A549 treated with Hydrocortisone at 1 μM for 4 hours (cell line): ENCODE measurements at places on chromosomes 3 and 15. TPM values are rescaled to one million over a fixed set of nuclear protein-coding genes. Genes with fewer than 3 reads are reported as not detected.

Gene UPK1B
- total RNA-seq, result 9.6 to 14.3 TPM (median 11.9 TPM) in 5 replicates

Gene CCDC80
- 39.4 to 77.3 TPM (median 60.3 TPM) in 5 replicates for total RNA-seq

Gene NSMCE3
- total RNA-seq, result 14.3 to 16.7 TPM (median 14.5 TPM) in 5 replicates

Gene ITIH1
- total RNA-seq, result not detected in 5 replicates

Gene CCDC13
- total RNA-seq, result 0.30 to 0.54 TPM (median 0.35 TPM) in 5 replicates

Gene PLA2G4B
- total RNA-seq, result 0.90 to 2.6 TPM (median 1.6 TPM) in 5 replicates

Gene CCDC191
- total RNA-seq, result 1.4 to 2.4 TPM (median 1.5 TPM) in 5 replicates

Gene PLSCR5
- not detected in 5 replicates for total RNA-seq

Gene SLC24A1
- 2.9 to 5.2 TPM (median 4.9 TPM) in 5 replicates for total RNA-seq

Gene CNTN6
- not detected in 5 replicates for total RNA-seq

Gene AZI2
- total RNA-seq, result 40.2 to 42.2 TPM (median 41.2 TPM) in 5 replicates

Gene TMCO5A
- total RNA-seq, result not detected in 5 replicates

Gene GP5
- total RNA-seq, result not detected in 5 replicates

Gene DZIP1L
- 9.1 to 13.9 TPM (median 10.3 TPM) in 5 replicates for total RNA-seq

Gene GPR171
- not detected in 5 replicates for total RNA-seq

Gene GOLGA6B
- total RNA-seq, result 0.06 to 0.09 TPM in 2 of 5 replicates, not detected in the others

Gene GOLGA8T
- 0.91 to 1.7 TPM (median 1.6 TPM) in 5 replicates for total RNA-seq

Gene GOLGA6D
- total RNA-seq, result 0.03 to 0.08 TPM in 2 of 5 replicates, not detected in the others

Gene PKM
- 3,058 to 3,449 TPM (median 3,170 TPM) in 5 replicates for total RNA-seq

Gene CPNE9
- 0.10 to 0.30 TPM (median 0.18 TPM) in 5 replicates for total RNA-seq

Gene ARGFX
- not detected in 5 replicates for total RNA-seq

Gene LRTM1
- total RNA-seq, result not detected in 5 replicates

Gene SLC51B
- 14.4 to 20.3 TPM (median 15.9 TPM) in 5 replicates for total RNA-seq

Gene FETUB
- total RNA-seq, result 0.12 to 0.34 TPM (median 0.15 TPM) in 3 of 5 replicates, not detected in the others

Gene MYLK
- 13.0 to 23.4 TPM (median 13.8 TPM) in 5 replicates for total RNA-seq

Gene ANKRD34C
- total RNA-seq, result not detected in 5 replicates

Gene RARRES1
- total RNA-seq, result 6.8 to 10.6 TPM (median 8.7 TPM) in 5 replicates

Gene RTP1
- not detected in 5 replicates for total RNA-seq

Gene SERPINI2
- not detected in 5 replicates for total RNA-seq

Gene SLCO2A1
- 0.07 to 0.24 TPM (median 0.23 TPM) in 5 replicates for total RNA-seq
